NCI-H1417 treated with DMSO at 0.1 percent for 48 hours (cell line): ENCODE measurements at places on chromosomes 5 and 9.

GRCh38 chr9:134965851-134966250, 48.1 kb upstream of the FCN1 start:
- DNase-seq: no peak

GRCh38 chr5:154686490-154686889, 68.7 kb upstream of the LARP1 start:
- no peak for DNase-seq

- no peak for DNase-seq
Observed at GRCh38 chr9:108205276-108205675, 650.5 kb downstream of the ACTL7B start.

- DNase-seq: no peak
Observed at GRCh38 chr9:29394855-29395254, 1821.6 kb upstream of the C9orf72 start.

DNA sequence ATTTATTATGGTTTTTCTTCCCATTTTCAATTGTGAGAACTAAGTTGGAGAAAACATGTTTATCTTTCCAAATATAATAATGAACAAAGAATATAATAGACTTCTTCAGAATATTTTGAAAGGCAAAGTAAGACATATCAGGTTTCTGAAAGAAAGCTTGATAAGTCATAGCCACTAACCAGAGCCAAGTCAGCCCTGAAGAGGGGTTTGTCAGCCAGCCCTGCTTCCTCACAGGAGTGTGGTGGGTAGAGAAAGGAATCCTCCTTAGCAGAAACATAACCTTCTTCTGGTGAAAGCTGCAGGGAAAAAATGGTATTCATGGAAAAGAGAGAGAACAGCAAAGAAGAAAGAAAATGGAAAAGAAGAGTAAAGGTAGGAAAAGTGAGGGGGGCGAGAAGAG, 93.4 kb downstream of the MPDZ start:
- DNase-seq: no peak

DNA sequence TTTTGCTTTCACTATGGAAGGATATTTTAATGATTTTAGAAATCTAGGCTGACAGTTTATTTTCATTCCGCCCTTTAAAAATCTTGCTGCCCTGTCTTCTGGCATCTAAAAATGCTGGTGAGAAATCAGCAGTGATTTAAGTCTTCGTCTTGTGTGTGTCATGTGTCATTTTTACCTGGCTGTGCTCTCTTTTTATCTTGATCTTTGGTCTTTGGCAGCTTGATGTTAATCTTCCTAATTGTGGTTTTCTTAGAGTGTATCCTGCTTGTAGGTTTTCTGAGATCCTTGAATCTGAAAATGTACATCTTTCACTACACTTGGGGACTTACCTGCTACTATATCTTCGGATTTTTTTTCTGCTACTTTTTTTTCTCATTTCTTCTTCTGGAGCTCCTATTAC, 11.9 kb upstream of the LPCAT1 start:
- no peak for DNase-seq

DNA sequence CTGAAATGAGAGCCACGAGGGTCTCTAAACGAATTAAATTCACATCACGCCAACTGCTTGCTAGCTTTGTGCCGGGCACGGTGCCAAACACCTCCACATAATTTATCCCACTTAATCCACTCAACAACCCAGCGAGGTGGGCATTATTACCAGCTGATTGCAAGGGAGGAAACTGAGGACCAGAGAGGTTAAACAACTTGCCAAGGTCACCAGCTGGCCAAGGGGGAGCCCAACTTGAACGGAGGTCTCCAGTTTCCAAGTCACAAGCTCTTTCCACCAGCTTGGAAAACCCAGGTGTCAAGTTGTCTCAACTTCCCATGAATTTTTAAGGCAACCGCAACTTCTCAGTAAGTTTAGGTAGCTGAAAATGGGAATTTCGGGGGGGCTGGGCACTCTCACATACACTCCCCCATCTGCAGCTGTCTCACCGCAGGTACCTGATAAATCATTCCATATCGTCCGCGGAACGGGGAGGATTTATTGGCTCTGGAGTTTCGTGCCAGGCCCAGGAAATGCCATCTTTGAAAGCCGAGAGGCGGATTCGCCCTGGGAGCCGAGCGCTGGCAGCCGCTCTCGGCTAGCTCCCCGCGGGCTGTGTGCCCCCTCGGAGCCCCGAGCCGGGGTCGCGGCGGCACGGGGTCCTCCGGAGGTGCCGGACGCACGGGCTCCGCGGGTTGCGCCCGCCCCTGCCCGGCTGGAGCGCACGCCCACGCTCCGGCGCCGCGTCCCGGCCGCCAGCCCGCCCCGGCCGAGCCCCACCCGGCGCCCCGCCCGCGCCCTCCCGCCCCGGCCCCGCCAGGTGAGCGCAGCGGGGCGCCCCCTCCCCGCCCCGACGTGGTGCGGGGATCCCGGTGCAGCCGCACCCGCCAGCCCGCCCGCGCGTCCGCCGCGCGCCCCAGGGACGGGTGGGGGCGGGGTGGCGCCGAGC, 617 bp downstream of the PTPN3 start:
- no peak for DNase-seq

DNA sequence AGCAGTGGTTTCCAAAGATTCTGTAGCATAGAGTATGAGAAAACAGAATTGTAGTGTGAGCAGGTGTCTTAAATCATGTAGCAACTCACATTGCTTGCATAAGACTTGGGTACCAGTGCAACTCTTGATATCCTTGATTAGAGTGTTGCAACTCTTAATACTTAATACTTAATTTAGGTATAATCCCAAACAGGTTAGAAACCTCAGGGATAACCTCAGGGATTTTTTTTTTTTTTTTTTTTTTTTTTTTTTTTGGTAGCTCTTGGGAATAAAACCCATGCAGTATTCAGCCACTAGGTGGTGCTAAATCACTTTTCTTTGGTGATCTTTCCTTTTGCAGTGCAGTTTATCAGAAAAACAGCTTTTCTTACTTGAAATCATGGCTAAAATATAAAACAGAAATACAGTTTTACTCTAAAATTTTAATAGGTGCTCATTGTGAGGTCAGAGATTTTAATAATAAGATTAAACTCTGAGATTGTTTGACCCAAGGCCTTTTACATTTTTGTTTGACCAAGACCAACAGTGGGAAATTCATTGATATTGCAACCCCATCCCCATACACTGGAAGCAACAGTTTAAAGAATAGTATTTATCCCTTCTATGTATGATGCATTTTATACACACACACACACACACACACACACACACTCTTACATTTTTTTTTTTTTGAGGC, 55.3 kb downstream of the ERAP1 start:
- DNase-seq: peak; percentile 13

- no peak for DNase-seq
Observed at GRCh38 chr5:171365351-171365750, 22.3 kb upstream of the NPM1 start.

GRCh38 chr5:45038366-45038987, 229.7 kb downstream of the MRPS30 start:
- no peak for DNase-seq

DNA sequence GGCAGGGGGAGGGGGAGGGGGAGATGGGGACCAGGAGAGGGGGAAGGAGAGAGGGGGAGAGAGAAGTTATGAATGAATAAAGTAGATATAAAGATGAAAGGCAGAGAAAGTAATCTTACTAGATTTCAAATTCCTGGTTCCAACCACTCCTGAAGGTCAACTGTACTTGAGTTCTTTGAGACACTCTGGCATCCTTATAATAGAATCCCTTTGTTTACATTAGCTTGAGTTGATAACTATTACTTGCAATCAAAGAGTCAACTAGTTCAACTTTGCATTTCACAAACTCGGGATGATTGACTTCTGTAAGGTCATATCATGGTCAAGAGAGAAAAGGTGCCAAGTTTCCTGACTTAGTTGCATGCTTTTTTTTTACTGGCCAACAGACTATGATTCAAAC, 42.2 kb downstream of the BAAT start:
- no peak for DNase-seq

GRCh38 chr9:30935730-30936129, 1448.7 kb upstream of the ACO1 start:
- DNase-seq: no peak
